Lower leg skin (tissue), 4 donors: ENCODE measurements at places on chromosomes 7 and 10. TPM values are rescaled to one million over a fixed set of nuclear protein-coding genes. Genes with fewer than 3 reads are reported as not detected.

Gene ASB10
- total RNA-seq, result not detected

Gene GJD4
- not detected for total RNA-seq

Gene PGAM2
- 5.5 TPM for total RNA-seq

Gene SPDYE18
- total RNA-seq, result not detected

Gene DNAH11
- total RNA-seq, result 0.88 TPM

Gene SEMA3C
- total RNA-seq, result 74.2 TPM

Gene AQP1
- total RNA-seq, result 67.7 TPM

Gene PNLIPRP3
- 82.8 TPM for total RNA-seq

Gene STOX1
- 2.6 TPM for total RNA-seq

Gene ZC3HAV1L
- total RNA-seq, result 16.2 TPM

Gene UPK3B
- total RNA-seq, result 1.7 TPM

Gene MMD2
- not detected for total RNA-seq

Gene ZNF438
- total RNA-seq, result 11.2 TPM

Gene CFAP43
- 1.6 TPM for total RNA-seq

Gene HOXA10
- total RNA-seq, result 7.9 TPM

Gene CNTNAP2
- 0.42 TPM for total RNA-seq

Gene EBLN1
- not detected for total RNA-seq

Gene ELN
- 47.3 TPM for total RNA-seq

Gene ST8SIA6
- total RNA-seq, result 2.2 TPM

Gene LIPM
- total RNA-seq, result 56.7 TPM

Gene HYCC1
- 3.6 TPM for total RNA-seq

Gene LFNG
- 169 TPM for total RNA-seq

Gene CPA4
- 66.4 TPM for total RNA-seq

Gene TEX36
- total RNA-seq, result not detected
